ENCODE measurements at places on chromosomes 13 and 19. TPM values are rescaled to one million over a fixed set of nuclear protein-coding genes. Genes with fewer than 3 reads are reported as not detected.
A peak's percentile ranks its signal among the peaks of the same experiment; 100 is the strongest.

TPTE2 gene
- total RNA-seq: 9.9 TPM

- peak; percentile 85 for DNase-seq
Observed at GRCh38 chr19:32691952-32692726, 518 bp downstream of the NUDT19 start.

TTC9B gene
- total RNA-seq: 0.50 TPM

DNA sequence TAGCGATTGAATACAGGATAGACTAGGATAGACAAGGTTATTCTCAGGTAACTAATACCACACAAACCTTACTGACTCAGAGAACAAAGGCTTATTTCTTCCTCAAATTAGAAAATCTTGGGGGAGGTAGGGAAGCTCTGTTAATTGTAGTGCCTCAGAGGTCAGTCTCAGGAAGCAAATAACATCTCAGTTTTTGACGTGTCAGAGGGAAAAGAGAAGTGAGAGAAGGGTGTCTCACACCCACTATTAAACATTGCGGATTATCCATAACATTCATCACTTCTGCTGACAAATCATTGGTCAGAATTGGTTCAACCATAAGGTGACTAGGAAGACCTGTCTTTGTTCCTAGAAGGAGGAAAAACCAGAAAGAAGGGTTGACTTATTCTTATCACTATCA, 579.4 kb upstream of the MIR17HG start:
- no peak for DNase-seq

CEACAM19 gene
- 11.2 TPM for total RNA-seq

DNA sequence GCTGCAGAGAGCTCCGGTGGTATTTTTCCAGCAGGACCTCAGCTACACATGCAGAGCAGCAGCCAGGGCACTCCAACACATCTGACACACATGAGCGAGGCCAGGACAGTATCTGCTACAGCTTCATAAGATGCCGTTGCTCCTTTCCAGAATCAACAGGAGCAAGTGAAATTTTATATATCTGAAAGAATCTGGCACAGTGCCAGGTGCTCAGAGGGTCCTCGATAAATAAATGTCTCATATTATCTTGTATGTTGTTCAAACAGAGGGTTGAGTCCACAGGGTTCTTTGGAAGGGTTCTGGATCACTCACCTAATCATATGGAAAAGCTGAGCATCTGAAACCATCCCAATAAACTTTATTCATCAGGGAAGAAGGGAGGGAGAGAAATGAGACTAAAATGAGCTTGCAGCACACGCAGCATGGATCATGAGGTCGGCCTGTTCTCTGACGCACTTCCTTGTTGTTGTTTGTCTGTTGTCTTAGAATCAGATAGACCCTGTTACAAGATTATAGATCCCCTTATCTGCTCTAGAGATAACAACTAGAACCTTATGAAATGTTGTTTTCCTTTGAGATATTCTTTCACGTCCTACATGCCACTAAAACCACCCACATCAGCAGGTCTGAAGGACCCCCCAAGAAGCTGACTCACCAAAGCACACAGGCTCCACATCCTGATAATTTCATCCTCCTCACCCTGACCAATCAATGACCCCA, 3.2 kb upstream of the METTL21C start:
- no peak for DNase-seq

DNA sequence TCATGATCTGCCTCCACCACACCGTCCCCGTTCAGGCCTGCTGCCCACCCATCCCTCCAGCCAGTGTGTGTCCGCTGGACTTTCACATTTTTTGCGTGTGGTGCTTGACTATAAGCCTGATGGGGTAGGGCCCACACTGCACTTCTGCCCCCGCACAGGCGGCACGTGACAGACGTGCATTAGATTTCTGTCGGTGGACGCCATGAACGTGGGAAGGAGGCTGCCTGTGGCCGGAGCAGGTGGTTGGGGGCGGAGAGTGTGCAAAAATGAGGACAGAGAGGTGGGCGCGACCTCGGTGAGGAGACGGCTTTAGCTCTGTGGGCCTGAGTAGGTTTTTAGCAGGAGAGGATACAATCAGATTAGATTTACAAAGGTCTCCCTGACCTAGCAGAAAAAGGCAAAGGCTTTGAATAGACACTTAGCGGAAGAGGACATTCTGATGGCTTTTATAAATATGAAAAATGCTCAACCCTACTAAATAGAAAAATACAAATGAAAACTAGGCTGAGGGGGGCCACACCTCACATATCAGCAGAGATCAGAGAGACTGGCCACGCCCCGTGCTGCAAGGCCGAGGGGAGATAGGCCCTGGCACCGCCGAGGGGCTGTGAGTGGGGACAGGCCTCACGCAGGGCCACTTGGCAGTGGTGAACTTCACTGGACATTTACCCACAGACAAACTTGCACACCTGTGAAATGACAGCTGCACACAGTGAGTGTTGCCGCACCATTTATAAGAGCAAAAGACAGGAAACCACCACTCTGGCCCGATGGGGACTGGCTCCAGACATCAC, 25.4 kb downstream of the PAK4 start:
- no peak for DNase-seq

- no peak for DNase-seq
Observed at GRCh38 chr13:38875186-38875875, 115.3 kb downstream of the STOML3 start.

DNA sequence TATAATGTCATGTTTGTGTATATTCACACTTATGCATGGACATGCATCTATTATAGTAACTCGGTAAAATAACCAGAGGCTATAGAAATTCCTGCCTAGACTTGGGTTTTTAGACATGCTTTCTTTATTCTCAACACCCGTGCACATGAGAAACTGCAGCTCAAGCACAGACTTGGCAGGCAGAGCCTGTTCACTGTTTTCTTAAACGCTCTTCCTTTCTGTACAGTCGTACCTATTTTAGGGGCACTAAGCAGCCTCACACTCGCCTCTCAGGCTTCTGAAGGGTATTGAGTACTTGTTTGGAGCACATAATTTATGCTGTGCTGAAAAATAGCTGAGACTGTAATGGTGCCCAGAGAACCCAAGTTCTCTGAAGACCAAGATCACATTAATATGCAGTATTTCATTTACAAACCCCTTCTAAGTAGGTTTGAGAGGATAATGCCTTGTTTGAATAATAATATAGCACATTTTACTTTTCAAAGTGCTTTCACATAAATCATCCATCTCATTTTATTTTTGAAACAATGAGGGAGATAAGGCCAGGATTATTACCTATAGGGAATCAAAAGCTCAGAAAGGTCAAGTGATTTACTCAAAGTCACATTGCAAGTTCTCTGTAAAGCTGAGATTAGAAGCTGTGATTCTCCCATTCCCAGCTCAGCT, 429.9 kb downstream of the SPRY2 start:
- DNase-seq: no peak

LRRC63 gene
- 9.4 TPM for total RNA-seq

SHISA7 gene
- total RNA-seq: 1.0 TPM

- DNase-seq: no peak
Observed at GRCh38 chr13:34086281-34086680, 268.3 kb downstream of the RFC3 start.

DNA sequence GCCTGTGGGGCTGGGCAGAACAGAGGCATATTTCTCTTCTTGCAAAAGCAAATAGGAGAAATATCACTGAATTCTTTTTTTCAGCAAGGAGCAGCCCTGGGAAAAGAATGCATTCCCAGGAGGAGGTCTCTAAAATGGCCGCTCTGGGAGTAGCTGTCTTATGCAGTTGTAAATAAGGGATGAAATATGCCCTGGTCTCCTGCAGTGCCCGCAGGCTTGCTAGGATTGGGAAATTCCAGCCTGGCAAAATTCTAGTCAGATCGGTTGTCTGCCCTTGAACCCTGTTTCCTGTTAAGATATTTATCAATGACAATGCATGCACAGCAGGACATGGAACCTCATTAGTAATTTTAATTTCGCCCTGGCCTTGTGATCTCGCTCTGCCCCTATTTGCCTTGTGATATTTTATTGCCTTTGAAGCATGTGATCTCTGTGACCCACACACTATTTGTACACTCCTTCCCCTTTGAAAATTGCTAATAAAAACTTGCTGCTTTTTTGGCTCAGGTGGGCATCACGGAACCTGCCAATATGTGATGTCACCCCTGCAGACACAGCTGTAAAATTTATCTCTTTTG, 1993.2 kb downstream of the PCDH9 start:
- DNase-seq: no peak

ADPRHL1 gene
- 9.3 TPM for total RNA-seq

DNA sequence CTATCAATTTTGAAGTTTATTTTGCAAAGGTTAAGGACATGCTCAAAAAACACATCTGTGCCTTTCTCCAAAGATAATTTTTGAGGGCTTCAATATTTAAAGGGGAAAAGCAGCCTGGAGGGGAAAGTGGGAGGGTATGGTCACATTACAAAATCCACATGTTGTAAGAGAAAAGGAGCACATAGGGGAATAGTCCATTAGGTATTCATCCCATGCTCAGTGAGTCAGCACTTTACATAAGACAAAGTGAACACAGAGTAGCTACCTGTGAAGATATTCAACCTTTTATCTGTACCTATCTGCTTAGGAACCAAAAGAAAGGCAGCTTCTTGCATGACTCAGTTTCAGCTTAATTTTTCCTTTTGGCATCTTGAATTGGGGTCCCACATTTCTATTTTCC, 932.0 kb downstream of the SLITRK6 start:
- no peak for DNase-seq

GRCh38 chr19:17172624-17173345, 42.4 kb upstream of the USE1 start:
- DNase-seq: no peak

KRTDAP gene
- 5.6 TPM for total RNA-seq

DNA sequence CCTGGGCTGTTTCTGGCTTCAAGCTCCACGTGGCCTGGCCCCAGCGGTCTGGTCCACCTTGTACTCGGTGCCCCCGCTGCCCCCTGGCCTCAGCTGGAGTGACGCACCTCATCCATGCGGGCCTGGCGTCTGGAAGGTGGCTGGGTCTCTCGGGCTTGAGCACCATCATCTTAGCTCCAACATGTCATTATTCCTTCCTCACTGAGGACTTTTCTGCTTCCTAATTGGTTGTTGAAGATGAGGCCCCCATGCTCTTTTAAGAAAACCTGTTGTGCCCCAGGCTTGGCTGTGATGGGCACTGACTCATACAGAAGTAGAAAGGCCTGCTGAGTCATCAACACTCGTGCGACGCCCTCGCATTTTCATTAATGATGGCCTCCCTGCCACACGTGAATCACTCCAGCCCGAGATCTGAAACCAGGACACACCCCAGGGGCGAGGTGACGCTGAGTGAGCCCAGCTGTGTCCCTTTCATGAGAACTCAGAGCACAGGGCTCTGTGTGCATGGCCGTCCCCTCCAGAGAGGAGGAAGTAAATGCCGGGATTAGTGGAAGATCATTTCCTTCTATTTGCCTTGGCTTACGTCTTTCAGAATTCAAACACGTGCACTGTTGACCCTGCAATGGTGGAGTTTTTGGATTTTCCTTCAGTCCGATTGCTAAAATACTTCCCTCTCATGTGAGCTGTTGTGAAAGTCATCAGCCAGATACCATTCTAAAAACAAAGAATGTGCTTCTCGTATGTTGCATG, 14.0 kb upstream of the GJA3 start:
- peak; percentile 23 for DNase-seq

- peak; percentile 46 for DNase-seq
Observed at GRCh38 chr13:21849323-21849722, 178.4 kb downstream of the FGF9 start.

DPRX gene
- not detected for total RNA-seq

DNA sequence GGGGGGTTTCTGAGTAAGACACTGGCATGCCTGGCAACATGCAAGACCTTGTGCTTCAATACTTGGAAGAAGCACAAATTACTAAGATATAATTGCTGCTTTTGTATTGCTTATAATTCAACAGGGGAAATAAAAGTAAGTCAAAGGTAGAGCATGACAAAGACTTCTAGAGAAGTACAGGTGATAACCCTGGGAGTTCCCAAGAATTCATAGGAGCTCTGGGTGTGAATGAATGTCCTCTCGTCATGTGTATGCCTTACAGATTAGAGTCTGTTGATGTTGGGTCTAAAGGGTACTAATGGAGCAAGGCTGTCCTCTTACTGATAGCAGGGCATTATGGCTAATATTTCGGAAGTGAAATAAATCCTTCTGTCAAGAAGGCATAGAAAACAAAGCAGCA, 7.6 kb upstream of the ZNF461 start:
- no peak for DNase-seq

- no peak for DNase-seq
Observed at GRCh38 chr19:39412867-39413271, 400 bp downstream of the PLEKHG2 start.

MEF2B gene
- total RNA-seq: 5.7 TPM

IFNL1 gene
- not detected for total RNA-seq

- no peak for DNase-seq
Observed at GRCh38 chr13:108663710-108664109, 34.3 kb downstream of the MYO16 start.

- DNase-seq: peak; percentile 73
Observed at GRCh38 chr19:48480183-48480557, 11.0 kb downstream of the CYTH2 start.

- peak; percentile 60 for DNase-seq
Observed at GRCh38 chr19:2426611-2427428, 566 bp downstream of the TIMM13 start.

CRX gene
- total RNA-seq: 0.55 TPM

GRCh38 chr19:11105014-11105636, 15.9 kb downstream of the LDLR start:
- no peak for DNase-seq

FAM216B gene
- total RNA-seq: 0.16 TPM

ADGRE3 gene
- 0.19 TPM for total RNA-seq

DNA sequence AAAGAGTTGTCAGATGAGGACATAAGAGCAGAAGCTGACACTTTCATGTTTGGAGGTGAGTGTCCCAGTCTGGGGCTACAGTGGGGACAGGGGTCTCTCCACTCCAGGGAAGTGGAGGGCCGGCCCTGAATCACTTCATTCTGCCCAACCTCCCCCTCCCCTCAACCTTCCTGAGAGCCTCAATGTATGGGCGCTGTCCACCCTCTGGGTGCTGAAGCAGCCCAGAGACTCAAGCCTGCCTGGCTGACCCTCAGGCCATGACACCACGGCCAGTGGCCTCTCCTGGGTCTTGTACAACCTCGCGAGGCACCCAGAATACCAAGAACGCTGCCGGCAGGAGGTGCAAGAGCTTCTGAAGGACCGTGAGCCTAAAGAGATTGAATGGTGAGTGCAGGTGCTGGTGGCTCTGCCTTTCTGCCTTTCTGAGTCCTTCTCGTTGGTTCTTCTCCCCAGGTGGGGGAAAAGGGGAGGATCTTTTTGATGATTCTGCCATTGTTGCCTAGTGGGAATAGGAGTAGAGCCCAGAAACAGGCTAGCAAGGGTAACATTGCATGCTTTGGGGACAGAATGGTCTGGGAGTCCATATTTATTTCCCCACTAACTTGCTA, 8.8 kb downstream of the CYP4F8 start:
- DNase-seq: peak; percentile 51

- no peak for DNase-seq
Observed at GRCh38 chr13:50589651-50590054, 253.8 kb downstream of the DLEU7 start.
